ENCODE measurements at places on chromosomes 6 and 20. TPM values are rescaled to one million over a fixed set of nuclear protein-coding genes. Genes with fewer than 3 reads are reported as not detected.

The SLA2 gene
- total RNA-seq = not detected

The BTN3A1 gene
- total RNA-seq = 18.4 TPM

The PTCRA gene
- not detected for total RNA-seq

The CLPSL1 gene
- total RNA-seq = not detected

The WFDC12 gene
- total RNA-seq = not detected

DNA sequence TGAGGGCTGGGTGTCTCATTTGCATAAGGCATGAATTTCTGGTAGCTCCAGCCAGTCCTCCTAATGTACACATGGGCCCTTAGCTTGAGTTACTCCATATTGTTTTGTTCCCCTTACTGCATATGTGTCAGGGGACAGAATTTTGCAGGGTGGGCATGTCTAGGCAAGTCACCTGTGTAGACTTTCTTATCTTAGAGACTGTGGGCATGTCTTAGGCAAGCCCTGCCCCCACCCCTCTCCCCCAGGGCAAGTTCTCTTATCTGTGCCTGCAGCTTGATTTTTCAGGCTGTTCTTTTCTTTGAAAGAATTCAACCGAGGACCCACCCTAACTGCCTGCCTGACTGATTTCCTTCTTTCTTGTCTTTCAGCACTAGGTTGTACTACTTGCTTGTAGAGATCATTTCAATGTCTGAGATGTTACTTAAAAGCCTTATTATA is 32.1 kb downstream of the NHLRC1 start:
- no peak for DNase-seq

- DNase-seq = no peak
Measured at GRCh38 chr6:169566961-169567750, 134.7 kb downstream of the WDR27 start.

- no peak for DNase-seq
Measured at GRCh38 chr6:130934848-130935585, 107.8 kb downstream of the SMLR1 start.

- peak; percentile 19 for DNase-seq
Measured at GRCh38 chr6:43669050-43669921, 18.3 kb downstream of the MRPS18A start.

DNA sequence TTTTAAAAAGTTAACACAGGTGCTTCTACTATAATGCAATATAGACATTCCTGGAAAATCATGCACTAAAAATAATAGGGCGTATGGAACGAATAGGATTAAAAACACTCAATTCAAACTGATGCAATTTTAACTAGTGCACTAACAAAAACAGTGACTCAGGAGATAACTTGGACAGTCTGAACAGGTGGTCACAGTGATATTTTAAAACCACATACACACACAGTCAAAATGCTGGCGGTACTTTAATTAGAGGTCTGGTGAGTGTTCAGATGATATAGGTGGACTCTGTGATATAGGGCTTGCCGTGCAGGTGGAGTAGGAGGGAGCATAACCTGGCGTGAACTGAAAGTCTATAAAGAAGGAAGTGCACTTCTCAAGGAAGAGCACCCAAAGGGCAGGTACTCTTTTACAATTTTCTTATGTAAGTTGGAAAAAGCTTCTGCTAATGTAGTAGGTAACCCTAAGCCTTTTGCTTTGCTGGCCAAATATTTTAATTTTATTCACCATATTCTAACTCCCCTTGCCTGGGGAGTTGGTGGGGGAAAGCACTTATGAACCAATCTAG is 41.9 kb upstream of the PLN start:
- no peak for DNase-seq

GRCh38 chr20:44014807-44015732 is 100.4 kb downstream of the TOX2 start:
- no peak for DNase-seq

All from renal cortical epithelial cell (primary cell).